EH (cell line): ENCODE measurements at places on chromosomes 2 and 18.

GRCh38 chr2:111667542-111668273 lies 216.3 kb downstream of the ANAPC1 start:
- peak; percentile 86 for DNase-seq

DNA sequence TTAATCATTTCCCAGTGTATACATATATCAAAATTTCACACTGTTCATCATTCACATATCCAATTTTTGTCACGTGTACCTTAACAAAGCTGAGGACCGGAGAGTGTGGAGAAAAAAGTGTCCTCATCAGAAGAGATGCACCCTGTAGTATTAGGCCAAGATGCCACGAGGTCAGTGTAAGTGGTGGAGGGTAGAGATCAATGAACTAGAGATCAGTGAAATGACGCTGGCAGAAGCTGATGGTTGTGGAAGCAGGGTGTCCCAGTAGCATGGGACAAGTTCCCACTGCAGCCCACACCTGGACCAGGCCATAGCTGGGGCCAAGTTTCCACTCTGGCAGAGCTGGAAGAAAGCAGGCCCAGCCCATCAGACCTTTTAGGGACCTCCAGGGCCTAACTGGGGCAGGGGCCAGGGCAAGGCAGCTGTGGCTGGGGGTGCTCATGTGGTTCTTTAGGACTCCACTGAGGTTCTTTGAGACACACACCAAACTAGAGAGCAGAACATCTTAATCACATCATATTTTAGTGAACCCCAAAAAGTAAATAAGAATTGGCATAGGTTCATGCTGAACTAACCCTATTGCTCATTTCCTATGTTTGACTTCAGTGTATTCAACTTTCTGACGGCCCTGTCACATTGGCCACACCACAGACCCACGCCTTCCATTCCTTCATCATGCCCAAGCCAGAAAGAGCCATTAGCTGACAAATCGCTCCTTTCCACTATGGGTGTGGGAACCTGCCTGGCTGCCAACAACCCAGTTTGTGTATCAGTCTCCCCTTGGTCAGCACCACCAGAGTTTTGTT lies 21.6 kb upstream of the GPR55 start:
- DNase-seq: no peak

DNA sequence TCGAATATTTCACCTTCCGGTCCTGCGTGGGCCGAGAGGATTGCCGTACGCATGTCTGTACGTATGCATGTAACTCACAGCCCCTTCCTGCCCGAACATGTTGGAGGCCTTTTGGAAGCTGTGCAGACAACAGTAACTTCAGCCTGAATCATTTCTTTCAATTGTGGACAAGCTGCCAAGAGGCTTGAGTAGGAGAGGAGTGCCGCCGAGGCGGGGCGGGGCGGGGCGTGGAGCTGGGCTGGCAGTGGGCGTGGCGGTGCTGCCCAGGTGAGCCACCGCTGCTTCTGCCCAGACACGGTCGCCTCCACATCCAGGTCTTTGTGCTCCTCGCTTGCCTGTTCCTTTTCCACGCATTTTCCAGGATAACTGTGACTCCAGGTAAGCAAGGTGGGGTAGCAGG lies at the start of gene SERPINB5:
SERPINB5 (plus strand) TSS at position 291 of the 400 bp plus-strand sequence. CDS start 7,471 bp downstream, outside the sequence.
- DNase-seq: no peak

- DNase-seq: no peak
Measured at GRCh38 chr18:6406910-6407470, 7.7 kb downstream of the L3MBTL4 start.

- no peak for DNase-seq
Measured at GRCh38 chr18:27749194-27749593, 427.7 kb downstream of the CDH2 start.

GRCh38 chr18:79200546-79201268 lies 131.5 kb downstream of the ATP9B start:
- peak; percentile 30 for DNase-seq

DNA sequence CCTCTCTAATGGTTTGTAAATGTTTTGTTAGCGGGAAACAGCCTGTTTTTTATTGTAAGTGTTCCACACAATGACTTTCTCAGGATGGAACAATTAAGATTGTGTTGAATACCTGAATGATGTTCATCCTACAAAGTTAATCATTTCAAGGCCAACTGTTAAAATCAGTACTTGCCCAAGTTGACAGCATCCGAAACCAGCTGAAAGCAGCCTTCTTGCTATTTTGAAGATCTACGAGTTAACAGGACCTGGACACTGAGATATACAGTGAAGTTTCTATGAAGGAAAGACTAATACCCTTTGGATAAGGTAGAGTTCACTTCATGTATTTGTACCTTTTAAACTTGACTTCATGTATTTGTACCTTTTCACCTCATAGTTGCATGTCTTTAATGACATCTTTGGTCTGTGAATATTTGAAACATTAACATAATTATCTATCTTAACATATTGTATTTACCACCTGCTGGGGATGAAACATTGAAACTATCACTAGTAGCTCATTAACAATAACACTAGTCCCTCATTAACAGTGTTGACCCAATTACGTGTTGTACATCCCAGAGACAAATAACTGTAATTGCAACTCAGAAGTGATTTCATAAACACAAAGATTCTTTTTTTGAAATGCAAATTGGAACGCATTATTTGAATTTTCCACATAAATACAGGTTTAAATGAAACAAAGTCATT lies 556.0 kb upstream of the MEX3C start:
- no peak for DNase-seq

DNA sequence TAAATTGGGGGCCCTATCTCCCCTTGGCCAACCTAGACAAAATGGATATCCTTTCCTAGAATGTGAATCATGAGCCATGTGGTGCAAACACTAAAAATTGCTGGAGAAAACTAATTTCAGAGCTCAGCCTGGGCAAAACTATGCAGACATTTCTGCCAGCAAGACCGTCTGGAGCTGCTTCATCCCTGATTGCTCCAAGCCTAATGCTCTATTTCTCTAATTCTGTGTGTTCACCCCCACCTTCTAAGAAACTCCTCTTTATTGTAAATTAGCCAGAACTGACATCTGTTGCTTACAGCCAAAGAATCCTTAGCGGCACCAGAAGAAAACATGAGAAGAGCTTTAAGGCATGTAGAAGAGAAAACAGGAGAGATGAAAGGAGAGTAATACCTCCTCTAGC lies 337.7 kb upstream of the CHAC2 start:
- no peak for DNase-seq

DNA sequence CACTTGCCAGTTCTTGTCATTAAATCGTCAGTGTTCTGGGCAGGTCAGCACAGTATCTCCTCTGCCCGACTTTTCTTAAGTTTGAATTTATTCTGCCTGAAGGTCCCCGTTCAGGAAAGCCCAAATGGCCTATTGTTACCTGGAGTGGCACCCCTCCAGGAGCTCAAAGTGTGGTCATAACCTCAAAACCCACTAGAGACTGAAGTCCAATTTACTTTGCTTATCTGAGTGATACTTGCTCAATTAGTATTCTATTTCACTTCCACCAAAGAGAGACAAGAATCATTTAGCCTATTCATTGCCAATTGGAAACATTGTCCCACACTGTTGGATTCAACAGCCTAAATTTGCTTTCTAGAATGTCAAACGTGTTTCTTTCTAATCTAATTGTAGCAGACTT lies 375.3 kb downstream of the LNPK start:
- DNase-seq: no peak

DNA sequence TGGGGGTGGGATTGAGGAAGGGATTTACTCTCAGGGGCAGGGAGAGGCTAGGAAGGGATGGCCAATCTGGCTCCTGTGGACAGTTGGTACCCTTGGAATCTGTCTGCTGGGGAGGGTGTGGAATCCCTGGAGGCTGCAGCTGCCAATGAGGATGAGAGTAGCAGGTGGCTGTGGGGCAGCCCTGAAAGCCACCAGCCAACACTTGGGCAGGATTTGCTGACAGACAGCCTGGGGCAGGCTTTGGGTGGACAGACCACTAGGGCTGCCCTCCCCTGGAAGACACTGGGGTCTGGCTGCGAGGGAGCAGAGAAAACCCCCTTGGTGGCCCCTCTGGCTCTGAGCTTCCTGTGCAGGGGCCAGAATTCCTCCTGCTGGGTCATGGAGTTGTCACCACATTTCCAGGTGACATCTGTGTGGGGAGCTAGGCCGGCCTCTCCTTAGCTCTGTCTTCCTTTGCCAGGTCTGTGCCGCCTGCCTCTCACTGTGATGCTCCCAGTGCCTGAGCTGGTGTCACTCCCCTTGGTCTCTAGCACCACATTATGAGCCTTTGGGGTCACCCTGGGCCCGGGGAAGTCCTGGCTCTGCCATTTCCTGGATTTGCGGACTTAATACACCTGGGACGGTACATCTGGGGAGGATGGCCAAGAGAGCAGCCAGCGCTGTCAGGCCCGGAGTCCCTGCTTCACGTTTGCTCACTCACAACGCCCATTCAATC lies 13.4 kb upstream of the ARHGEF4 start:
- no peak for DNase-seq

GRCh38 chr2:172930871-172931255 lies 144.8 kb upstream of the MAP3K20 start:
- DNase-seq: no peak

DNA sequence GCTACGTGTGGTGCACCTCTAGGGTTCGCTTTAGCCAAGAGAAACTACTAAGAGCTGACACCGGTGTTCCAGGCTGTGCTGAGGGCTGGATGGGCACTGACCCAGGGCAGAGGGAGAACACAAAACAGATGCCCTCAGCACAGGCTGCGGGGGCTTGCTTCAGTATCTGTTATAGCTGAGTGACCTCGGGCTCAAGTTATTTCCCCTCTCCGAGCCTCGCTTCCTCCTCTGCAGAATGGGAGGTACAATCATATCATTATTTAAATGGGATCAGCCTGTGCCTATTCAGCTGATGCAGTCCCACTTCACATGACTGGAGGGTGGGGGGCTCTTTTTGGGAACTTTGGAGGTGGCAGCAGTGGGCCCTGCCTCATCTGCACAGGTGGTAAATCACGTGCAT lies 156.1 kb upstream of the APCDD1 start:
- DNase-seq: no peak

DNA sequence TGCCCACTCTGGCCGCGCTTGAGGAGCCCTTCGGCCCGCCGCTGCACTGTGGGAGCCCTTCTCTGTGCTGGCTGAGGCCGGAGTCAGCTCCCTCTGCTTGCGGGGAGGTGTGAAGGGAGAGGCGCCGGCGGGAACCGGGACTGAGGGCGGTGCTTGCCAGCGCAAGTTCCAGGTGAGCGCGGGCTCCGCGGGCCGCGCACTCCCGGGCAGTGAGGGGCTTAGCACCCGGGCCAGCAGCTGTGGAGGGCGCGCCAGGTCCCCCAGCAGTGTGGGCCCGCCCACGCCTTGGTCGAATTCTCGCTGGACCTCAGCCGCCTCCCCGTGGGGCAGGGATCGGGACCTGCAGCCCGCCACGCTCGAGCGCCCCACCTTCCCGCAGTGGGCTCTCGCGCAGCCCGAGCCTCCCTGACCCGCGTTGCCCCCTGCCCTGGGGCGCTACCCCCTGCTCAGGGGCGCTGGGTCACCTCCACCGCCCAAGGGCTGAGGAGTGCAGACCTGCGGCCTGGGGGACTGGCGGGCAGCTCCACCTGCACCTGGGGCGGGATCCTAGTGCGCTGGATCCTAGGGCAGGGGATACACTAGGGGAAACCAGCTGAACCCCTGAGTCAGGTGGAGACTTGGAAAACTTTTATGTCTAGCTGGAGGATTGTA lies 97.3 kb downstream of the CD8B2 start:
- DNase-seq: no peak

GRCh38 chr2:194166818-194167217 lies 1490.2 kb upstream of the SLC39A10 start:
- DNase-seq: peak; percentile 3

GRCh38 chr2:151325581-151326095 lies 31.8 kb upstream of the TNFAIP6 start:
- DNase-seq: no peak

GRCh38 chr2:111148925-111149324 lies 28.2 kb downstream of the BCL2L11 start:
- DNase-seq: no peak

DNA sequence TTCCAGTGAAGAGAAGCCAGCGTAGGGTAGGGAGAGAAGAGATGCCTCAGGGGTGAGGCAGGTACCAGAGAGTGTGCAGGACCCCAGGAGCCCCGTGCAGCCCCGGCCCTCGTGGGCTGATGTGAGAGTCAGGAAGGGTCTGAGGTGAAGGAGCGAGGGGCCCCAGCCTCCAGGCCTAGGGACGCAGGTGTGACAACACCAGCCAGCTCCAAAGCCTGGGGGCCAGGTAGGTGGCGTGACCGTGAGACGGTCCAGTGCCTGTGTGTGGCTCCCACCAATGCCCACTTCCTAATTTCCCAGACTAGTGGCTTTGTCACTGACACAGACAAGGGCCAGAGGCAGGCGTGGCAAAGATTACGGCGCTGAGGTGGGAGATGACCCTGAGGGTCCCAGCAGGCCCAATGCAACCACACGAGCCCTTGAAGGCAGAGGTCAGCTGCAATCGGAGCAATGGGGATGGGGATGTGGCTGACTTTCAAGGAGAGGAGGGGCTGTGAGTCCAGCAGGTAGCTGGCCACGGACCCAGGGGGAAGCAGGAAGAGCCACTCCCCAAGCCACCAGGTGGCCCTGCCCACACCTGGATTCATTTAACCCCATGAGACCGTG lies 86.0 kb upstream of the SNTG2 start:
- no peak for DNase-seq

GRCh38 chr18:79133724-79134123 lies 64.5 kb downstream of the ATP9B start:
- DNase-seq: no peak

DNA sequence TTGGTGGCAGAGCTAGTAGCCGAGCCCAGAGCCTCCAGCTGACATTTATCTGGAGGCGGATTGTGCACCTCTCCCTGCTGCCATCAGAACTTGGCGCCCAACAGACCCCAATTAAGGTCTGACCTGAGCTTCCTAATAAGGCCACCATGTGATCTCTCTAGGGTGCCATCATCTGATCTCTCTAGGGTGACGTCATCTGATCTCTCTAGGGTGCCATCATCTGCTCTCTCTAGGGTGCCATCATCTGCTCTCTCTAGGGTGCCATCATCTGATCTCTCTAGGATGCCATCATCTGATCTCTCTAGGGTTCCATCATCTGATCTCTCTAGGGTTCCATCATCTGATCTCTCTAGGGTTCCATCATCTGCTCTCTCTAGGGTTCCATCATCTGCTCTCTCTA lies 6.2 kb downstream of the KCNF1 start:
- DNase-seq: no peak

GRCh38 chr2:69789175-69789721 lies 40.2 kb upstream of the GMCL1 start:
- DNase-seq: peak; percentile 97

DNA sequence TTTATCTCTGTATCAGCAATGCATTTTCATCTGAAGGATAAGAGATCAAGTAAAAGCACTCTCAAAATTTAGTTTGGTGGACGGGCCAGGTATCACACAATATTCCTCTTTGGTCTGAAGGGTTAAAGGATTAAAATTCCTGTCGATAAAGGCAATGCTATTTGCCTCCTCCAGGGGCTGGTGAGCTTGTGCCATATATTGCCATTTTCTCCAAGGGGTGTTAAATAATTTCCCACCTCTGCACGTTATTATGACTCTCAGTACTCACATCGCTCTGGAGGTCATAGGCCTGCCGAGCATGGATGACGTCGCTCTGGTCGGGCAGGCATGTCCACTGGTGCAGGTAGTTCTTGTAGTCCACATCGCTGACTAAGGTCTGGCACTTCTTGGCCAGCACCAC lies 94.2 kb downstream of the NEB start:
- no peak for DNase-seq

GRCh38 chr2:228253752-228254151 lies 72.3 kb upstream of the SPHKAP start:
- no peak for DNase-seq
